ENCODE measurements at places on chromosomes 16 and 17. TPM values are rescaled to one million over a fixed set of nuclear protein-coding genes. Genes with fewer than 3 reads are reported as not detected.
A peak's percentile ranks its signal among the peaks of the same experiment; 100 is the strongest.

The NPIPA1 gene
- total RNA-seq: 14.9 TPM

The KRT14 gene
- total RNA-seq: not detected

The UNC45B gene
- total RNA-seq: not detected

The DBF4B gene
- 24.7 TPM for total RNA-seq

The OR1E2 gene
- not detected for total RNA-seq

The CDH8 gene
- total RNA-seq: not detected

The MPO gene
- total RNA-seq: not detected

The CRHR1 gene
- total RNA-seq: not detected

- no peak for DNase-seq
Observed at GRCh38 chr16:81900456-81900855, 110.8 kb downstream of the SDR42E1 start.

GRCh38 chr17:79084291-79085153, 9.9 kb downstream of the ENGASE start:
- no peak for DNase-seq

- no peak for DNase-seq
Observed at GRCh38 chr17:3989041-3989886, 25.0 kb upstream of the ATP2A3 start.

DNA sequence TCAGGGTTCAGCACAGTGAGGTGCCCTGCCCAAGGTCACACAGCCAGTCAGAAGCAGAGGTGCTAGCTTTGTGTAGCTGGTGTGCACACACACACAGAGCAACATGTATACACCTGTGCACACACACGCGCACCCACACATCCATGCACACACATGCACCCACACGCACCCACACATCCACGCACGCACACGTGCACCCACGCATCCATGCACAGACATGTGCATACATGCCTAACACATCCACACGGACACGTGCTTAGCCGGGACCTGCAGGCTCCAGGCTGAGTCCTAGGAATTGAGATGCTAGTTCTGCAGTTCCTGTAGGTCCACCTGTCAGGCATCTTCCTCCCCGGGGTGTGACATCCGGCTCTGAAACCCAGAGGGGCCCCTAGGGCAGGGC, 13.0 kb upstream of the DPEP1 start:
- no peak for DNase-seq

DNA sequence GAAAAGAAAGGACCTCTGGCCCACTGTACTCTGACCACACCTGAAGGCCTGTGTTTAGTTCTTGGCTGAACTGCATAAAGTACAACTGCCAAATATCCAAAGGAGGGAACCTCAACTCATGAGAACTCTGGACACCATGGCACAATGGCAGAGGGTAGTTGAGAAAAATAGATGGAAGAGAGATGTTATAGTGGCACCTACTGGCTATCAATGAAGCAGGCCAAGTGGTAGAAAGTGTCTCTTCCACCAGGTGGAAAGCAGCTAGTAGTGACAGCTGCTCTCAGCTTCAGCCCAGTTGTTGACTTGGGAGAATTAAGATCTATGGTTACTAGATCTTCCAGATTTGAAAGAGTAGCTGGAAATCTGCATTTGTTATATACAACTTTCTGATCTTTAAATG, 3.2 kb downstream of the MED31 start:
- no peak for DNase-seq

GRCh38 chr16:18969855-18970240, 13.9 kb upstream of the TMC7 start:
- DNase-seq: no peak

- DNase-seq: no peak
Observed at GRCh38 chr16:82379551-82379950, 209.5 kb upstream of the MPHOSPH6 start.

DNA sequence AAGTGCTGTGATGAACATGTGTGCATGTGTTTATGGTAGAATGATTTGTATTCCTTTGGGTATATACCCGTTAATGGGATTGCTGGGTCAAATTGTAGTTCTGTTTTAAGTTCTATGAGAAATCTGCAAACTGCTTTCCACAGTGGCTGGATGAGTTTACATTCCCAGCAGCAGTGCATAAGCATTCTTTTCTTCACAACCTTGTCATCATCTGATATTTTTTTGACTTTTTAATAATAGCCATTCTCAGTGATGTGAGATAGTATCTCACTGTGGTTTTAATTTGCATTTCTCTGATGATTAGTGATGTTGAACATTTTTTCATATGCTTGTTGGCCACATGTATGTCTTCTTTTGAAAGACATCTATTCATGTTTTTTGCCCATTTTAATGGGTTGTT, 18.5 kb downstream of the CCL8 start:
- no peak for DNase-seq

DNA sequence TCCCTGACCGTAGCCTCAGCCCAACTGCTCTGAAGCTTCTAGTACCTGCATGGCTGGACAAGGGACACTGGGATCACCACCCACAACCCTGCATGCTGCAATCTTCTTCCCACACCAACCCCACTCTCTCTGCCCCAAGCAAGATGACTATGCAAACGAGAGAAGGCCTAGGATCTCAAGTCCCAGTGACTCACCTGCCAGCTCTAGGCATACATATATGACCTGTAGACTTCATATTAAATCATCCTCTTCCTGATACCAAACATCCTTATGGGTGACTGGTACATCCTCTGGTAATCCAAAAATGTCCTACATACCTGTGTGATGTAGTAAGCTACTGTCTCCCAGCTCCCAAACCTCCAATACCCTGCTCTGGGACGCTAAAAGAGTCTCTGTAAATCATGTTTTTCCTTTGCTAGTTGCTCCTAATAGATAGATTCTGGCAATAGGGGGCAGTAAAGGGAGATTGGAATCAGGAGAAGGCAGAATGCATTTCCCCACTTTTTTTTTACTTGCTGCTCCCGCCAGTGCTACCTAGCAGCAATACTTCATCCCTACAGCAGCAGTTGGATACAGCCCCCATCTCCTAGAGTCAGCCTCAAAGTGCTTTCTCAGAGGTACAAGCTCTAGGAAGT, 43.4 kb upstream of the SOX9 start:
- DNase-seq: peak; percentile 35

GRCh38 chr16:19737306-19738038, 19.4 kb downstream of the IQCK start:
- DNase-seq: no peak

DNA sequence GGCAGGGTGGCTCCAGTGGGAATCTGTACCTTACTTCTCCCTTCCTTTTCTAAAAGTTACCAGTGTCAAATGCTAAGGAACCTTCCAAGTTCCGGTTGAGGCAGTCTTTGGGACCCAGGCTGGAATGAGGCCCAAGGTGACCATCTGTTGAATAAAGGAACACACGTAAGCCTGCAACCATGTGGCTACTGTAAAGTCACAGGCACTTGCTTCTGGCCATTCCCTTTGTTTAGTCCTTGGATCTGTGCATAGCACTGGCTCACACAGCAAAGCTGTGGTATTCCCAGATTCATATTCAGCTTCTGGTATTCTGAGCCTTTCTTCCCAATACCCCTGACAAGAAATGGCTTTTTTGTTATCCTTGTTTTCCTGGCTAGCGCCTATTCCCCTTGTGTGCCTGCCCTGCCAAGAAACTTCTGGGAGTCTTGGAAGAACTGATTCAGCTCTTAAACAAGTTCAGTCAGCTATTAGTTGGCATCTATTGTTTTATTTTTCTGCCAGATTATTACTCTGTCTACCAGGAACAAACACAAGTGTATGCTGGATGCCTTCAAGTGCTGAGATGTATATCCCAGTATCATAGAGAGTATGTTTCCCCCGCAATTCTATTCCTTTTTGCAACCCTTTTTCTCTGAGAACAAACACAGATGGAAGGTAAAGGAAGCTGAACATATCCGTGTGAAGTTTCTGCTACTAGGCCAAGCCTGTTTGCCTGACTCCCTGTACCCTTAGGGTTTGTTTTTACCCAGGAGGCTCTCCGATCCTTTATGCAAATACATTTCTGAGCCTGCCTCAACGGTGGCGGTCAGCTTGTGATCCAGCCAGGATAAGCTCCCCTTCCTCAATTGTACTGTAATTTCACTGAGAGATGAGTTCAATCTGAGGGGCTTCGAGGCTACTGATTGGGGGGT, 13.2 kb downstream of the TMEM238L start:
- no peak for DNase-seq

- no peak for DNase-seq
Observed at GRCh38 chr17:37650419-37651003, 7.3 kb upstream of the DDX52 start.
